ENCODE measurements at places on chromosomes 6 and 20. TPM values are rescaled to one million over a fixed set of nuclear protein-coding genes. Genes with fewer than 3 reads are reported as not detected.
A peak's percentile ranks its signal among the peaks of the same experiment; 100 is the strongest.

RSPO3 gene
- total RNA-seq, result 7.9 TPM

DNA sequence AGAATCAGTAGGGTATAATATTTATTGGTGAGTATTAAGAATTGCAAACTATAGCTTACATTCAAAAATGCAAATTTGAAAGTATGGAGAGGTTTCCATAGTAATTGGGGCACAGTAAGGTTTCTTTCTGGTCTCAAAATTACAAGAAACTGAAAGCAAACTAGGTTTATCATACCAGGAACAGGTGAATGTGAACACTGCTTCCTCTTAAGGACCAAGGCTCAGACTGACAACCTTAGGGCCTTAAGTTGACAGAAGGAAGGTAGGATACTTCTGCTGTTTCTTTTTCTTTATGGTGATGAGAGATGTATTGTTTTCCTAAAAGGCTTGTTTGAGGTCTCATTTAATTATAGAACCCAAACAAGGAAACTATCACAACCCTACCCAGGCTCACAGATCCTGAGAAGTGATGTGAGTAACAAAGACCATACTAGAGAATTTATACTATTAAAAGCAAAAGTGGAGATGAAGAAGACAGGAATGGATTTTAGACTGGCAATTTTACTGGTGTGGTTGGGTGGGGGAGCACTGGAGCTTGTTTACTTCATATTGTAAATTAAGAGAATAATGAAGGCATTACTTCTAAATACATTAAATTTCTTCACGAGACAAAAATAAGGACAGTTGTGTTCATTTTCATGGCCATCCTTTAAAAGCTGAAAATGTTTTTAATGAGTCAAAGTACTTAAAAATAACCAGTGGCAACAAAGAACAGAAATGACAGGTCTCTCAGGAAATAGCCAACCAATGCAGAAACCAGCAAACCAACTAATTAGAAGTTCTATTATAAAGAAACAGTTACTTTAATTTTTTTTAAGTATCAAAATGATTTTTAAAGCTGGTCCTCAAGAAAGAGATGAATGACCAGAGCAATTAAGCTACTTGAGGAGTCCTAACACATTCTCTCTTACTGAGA, 21.3 kb downstream of the STAU1 start:
- no peak for DNase-seq

OR2J3 gene
- not detected for total RNA-seq

- peak; percentile 64 for DNase-seq
Observed at GRCh38 chr20:1965520-1966351, 28.1 kb downstream of the PDYN start.

DNA sequence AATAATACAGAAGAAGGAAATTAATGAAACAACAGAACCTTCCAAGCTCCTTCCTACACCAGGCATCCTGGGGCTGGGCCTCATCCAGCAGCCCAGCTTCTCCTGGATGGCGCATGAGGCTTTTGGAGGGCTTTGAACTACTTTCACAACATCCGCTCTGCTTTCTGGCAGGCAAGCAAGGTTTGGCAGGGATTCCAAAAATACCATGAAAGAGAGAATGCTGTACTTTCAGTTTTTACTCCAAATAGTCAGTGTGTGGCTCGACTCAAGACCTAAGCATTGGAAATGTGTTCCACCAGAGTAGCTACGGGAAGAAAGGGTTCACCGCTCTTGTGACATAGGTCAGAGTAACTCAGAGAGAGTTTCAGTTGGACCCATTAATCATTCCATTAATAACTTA, 125.4 kb downstream of the OPRM1 start:
- DNase-seq, result peak; percentile 93

GRCh38 chr6:65191471-65191870, 515.6 kb downstream of the EYS start:
- no peak for DNase-seq

DNA sequence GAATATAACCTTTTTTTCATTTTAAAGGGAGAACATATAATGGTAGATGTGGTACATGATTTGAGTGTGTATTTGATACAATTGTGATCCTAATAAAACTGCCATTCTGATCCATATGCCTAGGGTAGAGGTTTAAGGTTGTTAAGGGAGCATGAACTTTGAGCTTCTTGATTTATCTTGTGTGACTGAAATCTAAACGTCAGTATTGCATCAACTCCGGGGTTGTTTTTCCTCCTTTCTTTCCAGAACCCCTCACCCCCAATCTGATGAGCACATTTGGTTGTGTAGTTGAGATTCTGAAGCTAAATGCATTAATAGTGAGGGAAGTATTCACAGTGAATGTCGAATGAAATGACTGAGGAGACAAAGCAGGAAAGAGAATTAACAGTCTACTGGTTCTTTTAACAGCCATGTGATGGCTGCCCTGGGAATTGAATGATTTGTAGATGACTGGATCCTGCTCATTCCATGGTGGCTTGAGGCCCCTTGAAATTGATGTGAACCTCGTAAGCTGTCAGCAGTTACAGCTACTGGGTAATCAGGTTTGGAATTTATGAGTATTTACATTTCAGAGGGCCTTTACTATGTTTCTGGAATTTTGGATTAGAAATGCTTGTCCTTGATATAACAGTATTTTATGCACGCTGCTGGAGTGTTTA, 44.8 kb downstream of the FARS2 start:
- no peak for DNase-seq

DNA sequence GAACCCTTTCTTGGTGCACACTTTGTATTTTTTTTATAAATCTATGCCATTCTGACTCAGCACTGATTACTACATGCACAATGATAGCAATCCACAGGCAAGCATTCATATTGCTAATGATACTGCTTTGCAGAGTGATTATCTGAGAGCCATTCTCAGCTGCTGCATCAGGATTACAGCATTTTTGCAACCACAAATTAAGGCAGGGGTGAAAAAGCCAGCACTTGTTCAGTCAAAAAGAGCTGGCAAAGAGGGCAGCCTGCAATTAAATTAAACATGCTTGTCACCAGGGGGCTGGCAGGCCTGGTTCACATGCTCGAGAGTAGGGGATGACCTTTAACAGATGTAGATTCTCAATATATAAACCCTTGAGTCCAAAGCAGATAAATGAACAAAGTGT, 40.7 kb upstream of the SLC17A4 start:
- DNase-seq, result peak; percentile 6

DNA sequence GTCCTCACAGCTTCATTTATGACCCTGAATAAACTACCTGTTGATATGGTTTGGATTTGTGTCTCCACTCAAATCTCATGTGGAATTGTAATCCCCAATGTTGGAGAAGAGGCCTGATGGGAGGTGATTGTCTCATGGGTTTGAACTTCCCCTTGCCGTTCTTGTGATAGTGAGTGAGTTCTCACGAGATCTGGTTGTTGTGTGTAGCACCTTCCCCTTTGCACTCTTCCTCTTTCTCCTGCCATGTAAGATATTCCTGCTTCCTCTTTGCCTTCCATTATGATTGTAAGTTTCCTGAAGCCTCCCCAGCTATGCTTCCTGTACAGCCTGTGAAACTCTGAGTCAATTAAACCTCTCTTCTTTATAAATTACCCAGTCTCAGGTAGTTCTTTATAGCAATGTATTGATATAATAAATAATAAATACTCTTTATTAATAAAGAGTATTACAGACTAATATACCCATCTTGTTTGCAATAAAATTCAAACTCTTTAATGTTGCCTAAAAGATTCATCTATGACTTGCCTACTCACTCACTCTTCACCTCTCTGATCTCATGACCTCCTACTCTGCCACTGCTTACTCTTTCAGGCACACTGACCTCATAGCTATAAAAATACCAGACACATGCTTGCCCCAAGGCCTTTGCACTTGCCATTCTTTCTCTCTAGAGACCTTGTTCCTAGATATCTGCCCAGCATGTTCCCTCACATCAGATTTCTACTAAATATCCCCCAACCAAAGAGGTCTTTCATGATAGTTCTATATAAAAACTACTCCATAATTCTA, 256.4 kb upstream of the MARCKS start:
- DNase-seq, result no peak

- no peak for DNase-seq
Observed at GRCh38 chr6:25384234-25384633, 105.1 kb downstream of the CARMIL1 start.

GRCh38 chr6:13194852-13195251, 133.5 kb downstream of the TBC1D7 start:
- peak; percentile 71 for DNase-seq

- DNase-seq, result peak; percentile 95
Observed at GRCh38 chr6:43724914-43725642, 37.5 kb upstream of the MRPS18A start.

BPIFB2 gene
- not detected for total RNA-seq

SCGN gene
- total RNA-seq, result not detected

GRCh38 chr20:35179292-35180212, 7.7 kb downstream of the PROCR start:
- DNase-seq, result no peak

DNA sequence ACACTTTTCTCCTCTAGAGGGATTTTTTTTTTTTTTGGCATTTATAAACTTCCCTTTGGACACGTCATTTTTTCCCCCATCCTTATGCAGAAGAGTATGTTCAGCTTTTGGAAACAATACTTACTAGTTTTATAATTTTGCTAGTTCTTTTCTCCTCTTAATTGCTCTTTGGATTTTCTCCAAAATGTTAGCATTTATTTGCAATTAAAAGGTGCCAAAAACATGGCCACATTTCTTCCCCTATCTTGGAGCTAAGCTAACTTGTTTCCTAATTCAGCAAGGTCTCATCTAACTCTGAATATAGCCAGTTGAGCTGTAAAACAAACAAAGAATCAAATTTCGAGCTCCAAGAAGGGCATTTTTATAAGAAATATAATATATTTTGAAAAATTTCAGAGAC, 39.2 kb upstream of the RNF182 start:
- DNase-seq, result no peak

BMP6 gene
- total RNA-seq, result 1.3 TPM

GRCh38 chr6:70547313-70547712, 19.4 kb upstream of the SDHAF4 start:
- DNase-seq, result peak; percentile 46

PLG gene
- 2.9 TPM for total RNA-seq

DNA sequence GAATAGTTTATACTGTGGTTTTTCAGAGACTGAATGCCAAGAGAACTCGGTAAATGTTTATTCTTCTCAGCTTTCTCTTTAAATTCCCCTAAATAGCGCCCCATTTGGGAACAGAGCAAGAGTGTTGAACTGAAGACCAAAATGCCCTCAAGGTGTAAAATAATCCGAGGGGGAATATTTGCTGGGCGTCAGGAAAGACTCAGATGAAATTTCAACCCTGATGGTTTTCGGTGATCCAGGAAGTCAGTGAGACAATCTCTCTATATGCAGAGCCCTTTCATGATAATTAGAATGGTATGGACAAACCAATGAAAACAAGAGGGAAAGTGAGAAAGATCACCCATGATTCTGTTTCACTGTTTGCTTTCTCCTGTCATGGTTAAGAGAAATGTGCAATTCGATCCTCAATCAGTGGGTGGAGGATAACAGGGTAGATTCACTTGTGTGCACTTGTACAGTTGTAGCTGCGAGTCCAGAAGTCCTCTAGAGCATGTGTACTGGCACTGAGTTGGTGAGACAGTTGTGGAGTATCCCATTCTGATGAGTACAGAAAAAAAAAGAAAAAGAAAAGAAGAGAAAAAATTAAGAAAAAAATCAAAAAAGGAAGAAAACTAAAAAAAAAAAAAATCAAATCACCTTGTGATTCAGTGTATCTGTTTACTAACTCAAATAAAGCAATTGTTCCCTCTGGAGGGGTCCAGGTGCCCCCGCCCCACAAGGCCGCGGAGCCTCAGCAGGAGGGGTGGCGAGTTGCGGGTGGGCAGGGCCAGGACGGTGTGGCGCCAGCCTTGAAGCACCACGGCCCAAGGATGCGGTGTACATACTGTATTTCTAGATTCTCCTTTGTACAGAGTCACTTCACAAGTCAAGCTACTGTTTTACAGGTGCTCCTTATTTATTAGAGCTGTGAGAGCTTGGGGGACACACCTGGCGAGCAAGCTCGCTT, 164.9 kb downstream of the SCML4 start:
- DNase-seq, result no peak

GRCh38 chr6:1426416-1426815, 37.0 kb downstream of the FOXF2 start:
- DNase-seq, result no peak

- no peak for DNase-seq
Observed at GRCh38 chr6:111741177-111741952, 131.9 kb downstream of the FYN start.

DNA sequence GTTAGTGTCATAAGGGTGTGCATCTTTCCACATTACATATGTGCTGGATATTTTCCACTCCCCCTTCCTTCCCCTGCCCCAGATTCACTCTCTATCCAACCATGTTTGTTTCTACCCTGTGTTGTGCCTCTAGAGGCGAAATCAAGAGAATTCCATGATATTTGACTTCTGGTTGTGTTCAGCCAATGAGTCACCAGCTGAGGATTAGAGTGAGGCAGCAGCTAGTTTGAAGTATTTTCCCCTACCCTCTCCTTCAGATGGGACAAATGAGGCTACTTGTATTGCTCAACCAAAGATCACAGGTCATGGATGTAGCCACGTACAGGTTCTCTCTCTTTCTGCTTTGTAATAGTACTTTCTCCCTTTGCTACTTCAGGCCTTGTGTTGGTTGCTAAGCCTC, 24.5 kb upstream of the OR2J2 start:
- no peak for DNase-seq

- no peak for DNase-seq
Observed at GRCh38 chr6:44400572-44400971, 13.1 kb downstream of the CDC5L start.

- no peak for DNase-seq
Observed at GRCh38 chr20:60482221-60483008, 524.2 kb downstream of the CDH26 start.

DNA sequence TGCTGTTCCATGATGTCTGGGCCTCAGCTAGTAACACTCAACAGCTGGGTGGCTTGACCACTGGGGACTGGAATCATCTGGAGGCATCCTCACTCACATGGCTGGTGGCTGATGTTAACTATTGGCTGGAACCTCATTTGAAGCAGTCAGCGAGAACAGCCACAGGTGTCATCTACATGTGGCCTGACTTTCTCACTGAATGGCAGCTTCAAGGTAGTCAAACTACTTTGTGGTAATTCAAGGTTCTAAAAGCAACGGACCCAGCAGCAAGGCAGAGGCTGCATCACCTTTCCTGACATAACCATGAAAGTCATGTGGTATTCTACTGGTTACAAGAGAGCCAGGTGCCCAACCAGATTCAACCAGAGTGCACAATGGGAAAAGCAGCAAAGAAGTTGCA, 115.9 kb upstream of the DST start:
- no peak for DNase-seq

GRCh38 chr6:77403424-77403823, 59.9 kb downstream of the HTR1B start:
- peak; percentile 23 for DNase-seq

Measured in fibroblast of the aortic adventitia (primary cell).